Endodermal cell (in vitro differentiated cells): ENCODE measurements at places on chromosomes 6 and 20. TPM values are rescaled to one million over a fixed set of nuclear protein-coding genes. Genes with fewer than 3 reads are reported as not detected.

DNA sequence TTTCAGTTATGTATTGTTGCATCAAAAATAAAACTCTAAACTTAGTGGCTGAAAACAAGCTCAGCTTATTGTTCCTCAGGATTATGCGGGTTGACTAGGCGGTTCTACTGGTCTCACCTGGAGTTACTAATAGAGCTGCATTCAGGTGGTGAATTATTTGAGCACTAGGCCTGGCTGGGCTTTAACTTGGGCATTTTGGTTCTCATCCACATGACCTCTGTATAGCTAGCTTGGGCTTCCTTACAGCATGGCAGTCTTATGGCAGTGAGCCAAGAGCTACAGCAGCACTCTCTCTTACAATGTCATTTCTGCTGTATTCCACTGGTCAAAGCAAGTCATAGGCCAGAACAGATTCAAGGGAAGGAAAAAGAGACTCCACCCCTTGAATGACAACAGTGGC, 1.6 kb downstream of the PGBD1 start:
- no peak for DNase-seq

DNA sequence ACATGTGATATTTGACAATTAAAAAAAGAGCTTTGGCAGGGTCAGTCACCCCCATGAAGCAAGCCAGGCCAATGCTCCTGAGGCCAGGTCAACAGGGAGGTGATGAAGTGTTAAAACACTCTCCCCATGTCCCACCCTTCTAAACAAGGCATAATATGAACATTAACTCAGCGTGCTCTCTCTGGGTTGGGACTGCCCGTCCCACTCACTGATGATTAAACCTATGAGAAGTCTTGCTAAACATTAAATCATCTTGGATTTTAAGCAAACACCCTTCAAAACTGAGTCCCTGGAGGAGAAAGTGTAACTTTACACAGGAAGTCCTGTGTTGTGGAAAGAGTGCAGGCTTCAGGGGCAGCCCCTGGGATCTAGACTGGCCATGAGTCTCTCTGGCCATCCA, 558.5 kb downstream of the CD83 start:
- DNase-seq: no peak

DNA sequence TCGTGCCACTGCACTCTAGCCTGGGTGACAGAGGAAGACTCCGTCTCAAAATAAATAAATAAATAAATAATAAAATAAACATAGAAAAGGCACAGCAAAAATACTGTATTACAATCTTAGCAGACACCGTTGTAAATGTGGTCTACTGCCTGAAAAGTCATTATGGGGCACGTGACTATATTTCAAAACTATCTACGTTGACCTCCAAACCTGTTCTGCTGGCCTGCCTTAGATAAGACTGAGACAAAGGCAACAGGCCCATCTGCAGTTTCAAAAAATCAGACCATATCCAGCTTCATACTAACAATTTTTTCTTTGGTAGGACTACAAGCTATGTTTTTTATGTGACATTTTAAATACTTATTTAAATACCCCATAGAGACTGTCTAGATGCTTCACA, 59.1 kb downstream of the AGPAT4 start:
- no peak for DNase-seq

- no peak for DNase-seq
Observed at GRCh38 chr20:4260102-4260501, 244.7 kb upstream of the RNF24 start.

- DNase-seq: no peak
Observed at GRCh38 chr6:53313784-53314400, 34.9 kb downstream of the ELOVL5 start.

DNA sequence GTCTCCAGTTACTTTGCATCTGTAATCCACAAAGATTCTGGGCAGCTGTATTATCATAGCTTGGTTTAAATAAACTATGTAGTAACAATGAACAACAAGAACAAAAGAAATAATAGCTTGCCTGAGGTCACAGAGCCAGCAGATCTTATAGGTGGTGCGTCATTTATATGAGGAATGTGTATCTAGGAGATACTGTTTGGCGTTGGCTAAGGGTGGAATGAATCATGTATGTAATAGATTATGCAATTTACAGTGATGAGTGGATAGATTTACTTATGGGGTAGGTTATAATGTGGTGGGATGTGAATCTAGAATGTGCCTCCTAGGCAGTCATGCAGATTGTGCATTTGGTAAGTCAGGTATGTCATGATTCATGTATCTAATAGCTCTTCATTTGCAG, 42.8 kb downstream of the HNF4A start:
- DNase-seq: no peak

DNA sequence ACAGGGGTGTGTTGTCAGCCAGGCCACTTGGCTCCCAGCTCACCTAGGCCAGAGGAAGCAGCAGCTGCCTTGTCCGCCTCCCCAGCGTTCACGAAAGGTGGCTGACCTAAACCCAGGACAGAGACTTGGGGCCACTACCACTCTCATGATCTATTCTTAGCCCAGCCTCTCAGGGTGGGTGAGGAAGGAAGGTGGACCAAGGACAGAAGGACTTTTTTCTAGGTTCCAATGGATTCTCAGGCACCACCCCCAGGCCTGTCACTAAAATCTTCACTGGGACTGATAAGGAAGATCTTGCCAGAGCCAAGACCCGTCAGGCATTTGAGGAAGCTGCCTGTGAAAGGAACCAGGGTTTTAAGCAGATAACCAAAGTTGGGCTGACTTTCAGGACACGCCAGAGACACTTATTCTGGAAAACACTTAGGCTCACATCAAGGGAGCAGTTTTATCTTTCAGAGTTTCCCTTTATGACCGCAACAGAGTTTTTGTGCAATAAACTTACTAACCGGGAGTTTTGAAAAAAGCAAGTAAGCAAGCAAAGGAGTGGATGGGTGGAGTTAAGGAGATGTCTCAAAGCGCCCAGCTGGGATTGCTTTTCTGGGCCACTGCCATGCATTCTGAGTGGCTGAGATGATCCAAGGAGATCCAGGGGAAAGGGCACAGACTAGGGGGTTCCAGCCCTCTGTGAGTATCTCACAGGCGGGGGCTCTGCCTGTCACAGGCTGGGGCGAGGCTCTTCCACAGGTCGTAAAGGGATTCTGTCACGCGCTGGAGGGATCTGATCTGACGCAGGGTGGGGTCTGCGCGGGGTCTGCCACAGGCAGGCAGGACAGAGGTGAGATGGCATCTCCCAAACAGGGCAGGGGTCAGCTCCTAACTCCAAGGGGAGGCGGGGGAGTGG, 989 bp downstream of the FITM2 start:
- no peak for DNase-seq

DNA sequence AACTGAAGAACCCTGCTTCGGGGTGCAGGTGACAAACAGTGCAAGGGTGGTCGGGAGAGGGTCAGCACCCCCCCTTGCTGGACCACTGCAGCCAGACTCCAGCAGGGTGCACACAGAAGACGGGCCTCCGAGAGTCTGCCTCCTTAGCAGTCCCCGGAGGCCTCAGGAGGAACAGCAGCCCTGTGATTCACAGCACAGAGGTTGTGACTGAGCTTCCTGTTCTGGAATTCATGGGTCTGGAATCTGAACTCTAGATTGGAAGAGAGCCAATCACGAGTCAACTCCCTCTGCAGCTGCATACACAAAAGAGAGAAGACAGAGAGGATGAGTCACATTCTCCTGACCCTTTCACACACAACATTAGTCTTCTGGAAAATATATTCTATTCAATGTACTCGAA, 249.0 kb upstream of the OPRM1 start:
- peak; percentile 52 for DNase-seq

DNA sequence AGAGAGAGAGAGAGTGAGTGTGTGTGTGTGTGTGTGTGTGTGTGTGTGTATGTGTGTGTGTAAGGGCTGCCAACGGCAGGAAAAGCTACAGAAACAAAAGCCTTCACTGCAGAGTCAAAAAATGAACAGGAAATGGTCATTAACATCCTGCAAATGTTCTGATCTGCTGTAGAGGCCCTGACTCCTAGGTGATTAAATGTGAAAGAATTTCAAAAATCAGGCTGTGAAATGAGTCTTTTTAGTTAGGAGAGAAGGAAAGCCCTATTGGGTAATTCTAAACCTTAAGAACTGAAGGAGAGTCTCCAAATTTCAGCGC, 166.5 kb upstream of the MYLIP start:
- DNase-seq: no peak

DNA sequence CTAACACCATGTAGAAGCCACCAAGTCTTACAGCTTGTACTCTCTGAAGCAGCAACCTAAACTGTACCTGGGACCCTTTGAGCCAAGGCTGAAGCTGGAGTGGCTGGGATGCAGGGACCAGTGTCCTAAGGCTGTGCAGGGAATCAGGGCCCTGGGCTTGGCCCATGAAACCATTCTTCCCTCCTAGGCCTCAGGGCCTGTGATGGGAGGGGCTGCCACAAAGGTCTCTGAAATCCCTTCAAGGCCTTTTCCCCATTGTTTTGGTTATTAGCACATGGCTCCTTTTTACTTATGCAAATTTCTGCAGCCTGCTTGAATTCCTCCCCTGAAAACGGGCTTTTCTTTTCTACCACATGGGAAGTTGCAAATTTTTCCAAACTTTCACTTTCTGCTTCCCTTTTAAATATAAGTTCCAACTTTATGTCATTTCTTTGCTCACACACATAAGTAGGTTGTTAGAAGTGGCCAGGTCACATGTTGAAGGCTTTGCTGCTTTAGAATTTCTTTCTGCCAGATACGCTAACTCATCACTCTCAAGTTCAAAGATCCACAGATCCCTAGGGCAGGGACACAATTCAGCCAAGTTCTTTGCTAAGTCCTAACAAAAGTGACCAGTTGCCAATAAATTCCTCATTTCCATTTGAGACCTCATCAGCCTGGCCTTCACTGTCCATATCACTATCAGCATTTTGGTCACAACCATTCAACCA, 28.2 kb upstream of the ATXN1 start:
- no peak for DNase-seq

DNA sequence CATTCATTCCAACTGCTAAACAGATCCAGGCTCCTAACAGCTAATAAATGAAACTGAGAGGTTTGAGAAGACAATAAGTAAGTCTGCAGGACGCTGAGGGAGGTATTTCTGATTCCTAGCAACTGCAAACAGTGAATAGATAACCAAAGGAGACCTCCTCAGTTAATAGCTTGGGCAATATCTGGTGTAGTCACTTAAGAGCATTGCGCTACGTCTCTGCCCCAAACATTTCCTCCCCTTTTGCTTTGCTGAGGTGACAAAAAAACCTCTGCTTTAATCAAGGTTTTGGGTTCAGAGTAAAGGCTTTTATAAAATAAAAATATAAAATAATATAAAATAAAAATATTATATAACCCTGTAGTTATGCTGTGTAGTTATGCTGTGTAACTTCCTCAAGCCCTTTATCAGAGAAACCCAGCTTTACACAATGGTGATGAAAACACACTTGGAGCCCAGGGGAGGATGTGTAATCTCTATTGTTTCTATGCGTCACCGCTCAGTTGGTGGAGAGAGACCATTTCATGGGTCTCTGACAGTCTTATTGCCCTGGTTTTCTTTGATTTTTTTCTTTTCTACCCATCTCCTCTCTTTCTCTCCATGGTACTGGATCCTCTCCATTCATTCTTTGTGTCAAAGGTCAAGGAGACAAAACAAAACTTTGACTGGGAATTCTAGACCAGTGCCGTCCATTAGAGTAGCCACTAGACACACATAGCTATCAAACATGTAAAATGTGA, 18.9 kb upstream of the CALHM5 start:
- DNase-seq: no peak

DNA sequence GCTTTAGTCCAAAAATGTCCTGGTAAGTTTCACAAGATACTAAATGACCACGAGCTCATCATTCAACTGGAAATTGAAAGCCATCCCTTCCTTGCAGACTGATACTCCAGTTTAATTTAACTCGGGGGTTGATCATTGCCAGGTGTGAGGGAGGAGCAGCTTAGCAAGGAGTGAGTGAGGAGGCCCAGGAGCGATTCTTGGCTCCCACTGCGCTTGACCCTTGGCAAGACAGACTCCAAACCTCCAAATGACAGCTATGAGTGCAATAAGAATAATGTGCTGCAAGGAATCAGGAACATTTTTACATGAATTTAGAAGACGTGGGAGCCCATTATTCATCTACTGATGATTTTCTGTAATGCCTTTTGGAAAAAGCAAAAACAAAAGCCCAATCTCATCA, 64.9 kb downstream of the LAMA4 start:
- no peak for DNase-seq

DNA sequence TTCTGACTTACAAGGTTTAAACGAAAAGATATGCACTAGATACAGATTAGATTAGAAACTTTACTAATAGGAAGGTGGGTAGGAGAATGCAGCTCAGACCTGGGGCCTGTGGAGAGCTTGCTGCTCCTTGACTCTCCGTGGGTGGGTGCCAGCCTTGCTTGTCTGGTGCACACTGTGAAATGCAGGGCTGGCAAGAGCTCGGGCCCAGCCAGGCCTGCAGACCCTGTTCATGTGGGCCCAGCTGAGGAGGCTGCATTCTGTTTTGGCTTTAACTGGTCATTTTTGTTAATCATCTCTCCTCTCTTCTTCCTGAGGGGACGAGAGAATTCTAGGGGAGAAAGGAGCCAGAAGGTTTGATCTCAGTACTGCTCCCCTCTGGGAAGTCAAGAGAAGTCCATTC, 325.4 kb downstream of the QKI start:
- DNase-seq: peak; percentile 53

- no peak for DNase-seq
Observed at GRCh38 chr20:13821876-13822275, 37.0 kb downstream of the NDUFAF5 start.

- DNase-seq: no peak
Observed at GRCh38 chr6:47319382-47319781, 9.7 kb upstream of the TNFRSF21 start.

RUNX2 gene
- 0.20 and 0.26 TPM in 2 replicates for total RNA-seq

CRISP3 gene
- not detected in 3 replicates for total RNA-seq

BPI gene
- not detected in 2 replicates for total RNA-seq

CCDC28A gene
- 10.6 to 15.7 TPM (median 12.3 TPM) in 3 replicates for total RNA-seq

SLA2 gene
- 0.68 TPM in 2 replicates for total RNA-seq

LRRC1 gene
- 9.4 to 15.3 TPM (median 13.5 TPM) in 3 replicates for total RNA-seq

GLP1R gene
- 0.15 and 0.25 TPM in 2 replicates for total RNA-seq

PIGU gene
- total RNA-seq: 29.1 to 39.9 TPM (median 35.8 TPM) in 3 replicates

SRSF6 gene
- total RNA-seq: 199 and 204 TPM in 2 replicates

SPTLC3 gene
- total RNA-seq: 0.21 to 1.6 TPM (median 1.4 TPM) in 3 replicates
